Stimulated activated CD4-positive, alpha-beta T cell treated with anti-CD3 and anti-CD28 coated beads, TNF-alpha, amount 100 ng/mL, for 4 hours (primary cell): ENCODE measurements at places on chromosomes 4 and X.

GRCh38 chr4:78168029-78168428, 110.9 kb downstream of the FRAS1 start:
- DNase-seq = no peak

GRCh38 chr4:48248559-48248953, 21.1 kb downstream of the TEC start:
- no peak for DNase-seq

- no peak for DNase-seq
These were observed 91.9 kb upstream of the RBPJ start for GRCh38 chr4:26228883-26229282.

GRCh38 chrX:78329486-78329885, 2.1 kb upstream of the CYSLTR1 start:
- no peak for DNase-seq

- DNase-seq = no peak
These were observed 18.0 kb downstream of the OPHN1 start for GRCh38 chrX:68415316-68415715.

- DNase-seq = no peak
These were observed 78.8 kb upstream of the PLAC1 start for GRCh38 chrX:134737061-134737460.

DNA sequence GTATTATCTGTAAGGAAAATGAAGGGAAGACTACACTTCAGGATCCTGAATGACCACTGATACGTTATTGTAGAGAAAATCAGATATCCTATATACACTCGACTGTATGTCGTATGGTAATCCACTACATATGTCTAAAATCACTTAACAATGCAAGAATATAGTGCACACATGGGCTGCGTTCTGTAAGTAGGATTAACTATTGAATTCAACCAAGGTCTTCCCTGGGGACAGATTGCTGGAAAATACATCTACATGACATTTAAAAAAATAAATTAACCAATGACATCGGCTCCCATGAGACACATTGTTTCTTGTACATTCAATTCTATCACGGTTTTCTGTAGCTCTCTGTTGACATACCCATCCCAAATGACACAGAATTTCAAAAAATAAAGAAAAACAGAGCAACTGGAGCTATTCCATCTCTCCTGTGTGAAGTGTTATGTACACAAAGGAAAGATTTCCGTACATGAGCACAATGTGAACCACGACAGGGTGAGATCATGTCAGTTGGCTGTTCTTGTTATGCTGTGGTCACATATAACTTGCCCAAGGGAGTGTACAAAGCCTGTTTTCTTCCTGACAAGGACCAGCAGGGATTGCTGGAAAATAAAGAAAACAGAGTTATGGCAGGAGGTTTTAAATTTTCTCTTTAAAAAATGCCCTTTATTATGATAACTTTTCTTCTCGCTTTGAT, 6.1 kb downstream of the ENOX2 start:
- DNase-seq = no peak

DNA sequence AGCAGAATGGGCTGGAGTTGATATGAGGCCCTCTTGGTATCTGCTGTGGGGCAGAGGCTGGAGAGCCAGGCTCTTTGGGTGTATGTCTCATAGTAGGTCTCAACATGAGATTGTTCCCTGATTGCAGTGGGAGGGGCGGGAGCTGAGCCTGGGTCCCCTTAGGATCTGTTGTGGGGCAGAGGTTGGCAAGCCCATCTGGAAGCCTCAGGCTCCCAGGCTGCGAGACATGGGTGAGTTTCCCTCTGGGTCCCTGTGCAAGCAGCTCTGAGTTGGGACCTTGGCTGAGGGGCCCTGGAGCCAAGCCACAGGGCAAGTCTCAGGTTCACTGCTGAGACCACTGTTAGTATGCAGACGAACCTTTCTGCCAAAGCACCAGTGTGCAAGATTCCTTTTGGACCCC, 201.9 kb downstream of the ARHGAP10 start:
- DNase-seq = no peak

DNA sequence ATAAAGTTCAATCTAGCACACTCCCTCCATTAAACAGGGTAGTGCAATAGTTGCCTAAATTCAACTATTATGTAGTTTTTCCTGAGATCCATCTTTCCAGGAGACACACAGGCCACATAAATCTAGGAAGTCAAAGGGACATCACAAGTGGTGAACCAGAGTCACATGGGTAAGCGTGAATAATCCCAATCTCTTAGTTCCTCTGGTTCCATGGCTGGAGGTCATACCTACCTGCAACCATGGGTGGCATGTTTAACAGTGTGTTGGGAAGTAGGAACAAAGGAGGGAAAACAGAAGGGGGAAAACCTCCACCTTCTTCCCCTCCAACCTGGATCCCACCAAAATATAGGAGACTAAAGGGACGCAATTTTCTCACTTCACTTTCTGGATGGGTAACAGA, 2651.6 kb downstream of the ARAP2 start:
- no peak for DNase-seq

DNA sequence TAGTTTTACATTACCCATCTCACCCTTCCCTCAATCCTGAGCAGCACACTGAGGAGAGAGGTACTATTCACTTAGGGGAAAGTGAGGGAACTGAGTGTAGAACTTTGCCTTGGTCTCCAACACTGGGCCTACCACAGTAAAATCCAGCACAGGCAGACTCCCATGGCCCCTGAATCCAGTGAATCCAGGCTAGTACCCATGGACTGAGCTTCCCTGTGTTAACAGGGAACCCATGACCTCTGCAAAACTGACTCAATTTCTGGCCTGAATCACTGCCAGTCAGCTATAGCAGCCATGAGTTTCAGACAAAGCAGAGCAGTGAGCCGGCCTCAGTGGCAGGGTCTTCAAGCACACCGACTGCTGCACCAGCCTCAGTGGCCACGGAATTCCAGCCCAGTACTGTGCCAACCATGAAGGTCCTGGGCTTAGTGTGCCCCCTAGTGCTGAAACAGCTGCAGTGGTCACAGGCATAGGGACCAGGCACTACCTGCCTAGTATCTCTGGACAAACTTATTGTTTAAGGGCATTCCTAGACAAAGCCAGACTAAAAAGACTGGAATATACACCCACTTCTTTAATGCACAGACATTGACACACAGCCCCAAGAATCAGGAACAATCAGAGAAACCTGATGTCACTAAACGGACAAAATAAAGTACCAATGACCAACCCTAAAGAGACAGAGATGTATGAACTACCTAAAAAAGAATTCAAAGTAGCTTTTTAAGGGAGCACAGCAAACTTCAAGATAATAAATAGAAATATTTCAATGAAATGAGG, 127.4 kb upstream of the RPL34 start:
- DNase-seq = no peak

GRCh38 chrX:96776966-96777365, 92.3 kb downstream of the DIAPH2 start:
- DNase-seq = no peak

DNA sequence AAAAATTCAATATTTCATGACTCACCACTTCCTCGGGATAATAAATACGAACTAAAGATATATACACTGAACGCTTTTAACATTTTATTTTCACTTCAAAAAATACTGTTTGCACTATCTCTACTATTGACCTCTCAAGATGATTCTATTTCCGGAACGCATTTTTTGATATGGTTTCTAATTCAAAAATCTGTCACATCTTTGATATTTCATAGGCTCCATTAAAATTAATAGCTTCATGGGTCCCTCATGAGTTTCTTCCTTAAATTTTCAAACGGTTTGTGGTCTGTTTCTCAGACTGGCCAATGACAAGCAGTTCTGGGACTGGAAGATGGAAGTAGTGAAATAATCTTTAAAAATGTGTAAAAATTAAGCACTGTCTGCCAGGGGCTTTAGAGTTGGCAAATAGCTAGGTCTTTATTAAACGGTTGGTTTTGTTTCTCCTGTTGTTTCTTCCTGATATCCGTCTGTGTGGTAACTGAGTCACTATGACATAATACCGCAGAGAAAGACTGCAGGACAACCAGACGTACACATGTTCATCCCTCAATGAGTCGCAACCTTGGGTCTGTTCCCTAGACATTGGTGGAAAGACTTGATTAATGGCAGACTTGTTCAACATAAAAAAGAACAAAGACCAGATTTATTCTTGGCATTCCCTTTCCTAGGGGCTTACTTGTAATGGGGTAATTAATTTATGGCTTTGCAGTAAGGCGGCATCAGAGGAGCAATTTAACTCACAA, 133.8 kb downstream of the PALLD start:
- no peak for DNase-seq

GRCh38 chrX:16278927-16279326, 111.6 kb downstream of the MAGEB17 start:
- no peak for DNase-seq

- DNase-seq = no peak
These were observed 272.1 kb downstream of the RAPGEF2 start for GRCh38 chr4:159374749-159375530.

- DNase-seq = no peak
These were observed 16.9 kb upstream of the XPNPEP2 start for GRCh38 chrX:129721870-129722269.

GRCh38 chrX:132004728-132005127, 18.4 kb upstream of the STK26 start:
- no peak for DNase-seq

DNA sequence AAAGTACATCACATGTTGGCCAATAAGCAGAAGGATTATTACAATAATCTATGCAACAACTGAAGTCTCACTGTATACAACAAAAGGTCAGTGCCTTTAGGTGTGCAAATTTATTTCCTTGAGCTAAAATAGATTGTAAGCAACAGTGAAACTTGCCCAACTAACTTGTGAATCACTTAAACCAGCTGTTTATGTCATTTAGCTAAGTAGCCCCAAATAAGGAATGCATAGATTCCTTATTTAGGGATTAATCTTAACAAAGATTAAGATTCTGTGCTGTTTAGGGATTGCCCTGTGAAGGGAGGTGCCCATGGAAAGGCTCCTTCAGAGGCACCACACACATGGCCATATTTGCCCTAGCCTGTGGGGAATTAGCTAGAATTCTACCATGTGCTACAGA, 168.6 kb downstream of the MAML3 start:
- DNase-seq = no peak

GRCh38 chr4:5389756-5390310, 318.5 kb downstream of the EVC2 start:
- no peak for DNase-seq

DNA sequence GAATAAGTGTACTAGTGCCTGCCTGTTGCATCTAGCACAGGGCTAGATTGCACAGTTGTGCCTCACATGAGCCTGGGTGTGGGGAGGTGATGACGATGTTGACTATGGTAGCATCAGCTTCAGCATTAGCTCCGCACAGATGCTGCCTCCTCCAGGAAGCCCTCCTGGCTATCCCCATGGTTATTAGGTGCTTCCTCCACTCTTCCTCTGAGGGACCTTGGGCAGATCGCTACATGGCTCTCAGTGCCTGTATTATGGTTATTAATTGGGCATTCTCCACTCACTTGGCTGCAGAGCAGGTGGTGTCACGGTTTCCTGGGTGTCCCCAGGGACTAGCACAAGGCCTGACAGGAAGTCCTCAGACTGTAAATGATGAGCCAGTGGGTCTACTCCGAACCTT, 325.6 kb downstream of the ARHGAP10 start:
- no peak for DNase-seq

DNA sequence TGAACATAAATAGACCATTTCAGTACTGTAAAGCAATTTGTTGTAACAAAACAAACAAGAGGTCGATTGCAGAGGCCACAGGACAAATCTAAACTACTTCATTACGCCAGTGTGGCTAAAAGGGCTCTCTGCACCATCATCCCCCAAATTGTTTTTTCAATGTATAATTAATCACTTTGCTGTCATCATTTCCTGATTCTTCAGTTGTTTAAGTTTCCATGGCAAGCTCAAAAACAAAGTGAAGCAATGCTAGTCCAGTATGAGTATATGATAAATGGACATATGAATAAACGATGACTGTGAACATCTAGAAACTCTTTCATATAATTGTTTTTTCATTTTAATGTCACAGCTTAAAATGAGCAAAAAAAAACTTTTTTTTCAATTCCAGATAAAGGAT, 235.4 kb upstream of the FGF13 start:
- DNase-seq = no peak

- DNase-seq = no peak
These were observed 2.3 kb downstream of the CCDC149 start for GRCh38 chr4:24910499-24910898.

DNA sequence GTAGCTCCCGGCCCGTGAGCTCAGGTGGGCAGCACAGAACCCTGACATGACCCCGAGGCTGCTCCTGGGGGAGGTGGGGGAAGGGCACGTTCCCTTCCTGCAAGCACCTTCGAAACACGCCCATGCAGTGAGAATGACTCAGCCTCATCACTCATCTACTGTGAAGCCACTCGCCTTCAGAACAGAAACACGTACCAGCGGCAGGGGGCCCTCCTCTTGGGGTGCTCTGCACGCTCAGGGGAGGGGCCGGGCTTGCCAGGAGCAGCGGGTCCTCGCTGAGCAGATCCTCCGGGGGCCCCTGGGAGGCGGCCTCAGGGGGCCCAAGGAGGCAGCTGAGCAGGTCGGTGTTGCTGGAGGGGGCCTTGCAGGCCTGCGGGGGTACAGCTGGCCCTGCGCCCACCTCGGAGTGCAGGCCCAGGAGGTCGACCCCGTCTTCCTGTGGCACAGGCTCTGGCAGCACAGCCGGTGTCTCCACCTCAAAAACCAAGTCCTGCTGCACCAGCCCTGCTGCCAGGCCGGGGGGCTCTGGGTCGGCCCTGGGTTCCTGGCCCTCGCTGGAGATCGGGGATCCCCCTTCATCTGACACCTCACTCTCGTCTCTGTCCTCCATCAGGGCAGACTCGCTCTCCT, 40.9 kb upstream of the CPLX1 start:
- DNase-seq = no peak

DNA sequence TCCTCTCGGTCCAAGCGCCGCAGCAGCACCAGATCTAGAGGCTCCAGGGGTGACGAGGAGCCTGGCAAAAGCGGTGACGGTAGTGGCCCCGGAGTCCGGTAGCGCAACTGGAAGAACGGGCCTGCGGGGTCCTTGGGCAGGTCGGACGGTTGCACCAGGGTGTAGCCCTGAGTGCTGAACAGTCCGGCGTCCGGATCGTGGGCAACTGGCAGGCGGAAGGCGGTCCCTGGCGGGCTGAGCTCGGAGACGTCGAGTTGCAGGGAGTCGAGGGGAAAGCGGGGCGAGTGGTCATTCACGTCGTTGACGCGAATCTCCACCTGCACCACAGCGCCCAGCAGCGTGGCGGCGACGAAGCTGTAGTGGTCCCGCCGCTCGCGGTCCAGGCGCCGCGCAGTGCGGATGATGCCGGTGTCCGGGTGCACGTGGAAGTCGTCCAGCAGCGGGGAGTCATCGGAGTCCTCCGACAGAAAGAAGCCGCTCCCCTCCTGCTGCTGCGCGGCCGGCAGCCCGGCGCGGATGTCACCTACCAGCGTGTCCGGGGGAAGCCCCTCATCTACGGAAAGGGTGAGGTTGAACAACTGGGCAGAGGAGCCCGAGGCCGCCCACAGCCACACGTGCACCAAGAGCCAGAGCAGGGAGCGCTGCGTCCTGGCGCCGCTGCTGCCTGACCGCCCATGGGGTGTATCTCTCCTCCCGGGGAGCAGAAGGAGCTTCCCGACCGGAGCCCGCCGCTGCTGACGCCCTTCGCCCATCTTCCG, 837 bp downstream of the DCHS2 start:
- no peak for DNase-seq

- DNase-seq = no peak
These were observed 28.8 kb downstream of the PPP2R3B start for GRCh38 chrX:357693-358471.
